Gastroesophageal sphincter (tissue), 4 donors: ENCODE measurements at places on chromosomes 7 and 10. TPM values are rescaled to one million over a fixed set of nuclear protein-coding genes. Genes with fewer than 3 reads are reported as not detected.

INPP5A gene
- 167 TPM for total RNA-seq

SPDYE9 gene
- not detected for total RNA-seq

CAV2 gene
- 142 TPM for total RNA-seq

TMEM236 gene
- 0.31 TPM for total RNA-seq

ZNF425 gene
- 2.4 TPM for total RNA-seq

HSPA12A gene
- 26.3 TPM for total RNA-seq

PRKAG2 gene
- total RNA-seq: 63.0 TPM

OR6B1 gene
- not detected for total RNA-seq

IL2RA gene
- total RNA-seq: 16.3 TPM

CFAP46 gene
- total RNA-seq: 0.30 TPM

NOS3 gene
- total RNA-seq: 29.4 TPM

TIAL1 gene
- 117 TPM for total RNA-seq
